ENCODE measurements at places on chromosomes 13 and 19.

DNA sequence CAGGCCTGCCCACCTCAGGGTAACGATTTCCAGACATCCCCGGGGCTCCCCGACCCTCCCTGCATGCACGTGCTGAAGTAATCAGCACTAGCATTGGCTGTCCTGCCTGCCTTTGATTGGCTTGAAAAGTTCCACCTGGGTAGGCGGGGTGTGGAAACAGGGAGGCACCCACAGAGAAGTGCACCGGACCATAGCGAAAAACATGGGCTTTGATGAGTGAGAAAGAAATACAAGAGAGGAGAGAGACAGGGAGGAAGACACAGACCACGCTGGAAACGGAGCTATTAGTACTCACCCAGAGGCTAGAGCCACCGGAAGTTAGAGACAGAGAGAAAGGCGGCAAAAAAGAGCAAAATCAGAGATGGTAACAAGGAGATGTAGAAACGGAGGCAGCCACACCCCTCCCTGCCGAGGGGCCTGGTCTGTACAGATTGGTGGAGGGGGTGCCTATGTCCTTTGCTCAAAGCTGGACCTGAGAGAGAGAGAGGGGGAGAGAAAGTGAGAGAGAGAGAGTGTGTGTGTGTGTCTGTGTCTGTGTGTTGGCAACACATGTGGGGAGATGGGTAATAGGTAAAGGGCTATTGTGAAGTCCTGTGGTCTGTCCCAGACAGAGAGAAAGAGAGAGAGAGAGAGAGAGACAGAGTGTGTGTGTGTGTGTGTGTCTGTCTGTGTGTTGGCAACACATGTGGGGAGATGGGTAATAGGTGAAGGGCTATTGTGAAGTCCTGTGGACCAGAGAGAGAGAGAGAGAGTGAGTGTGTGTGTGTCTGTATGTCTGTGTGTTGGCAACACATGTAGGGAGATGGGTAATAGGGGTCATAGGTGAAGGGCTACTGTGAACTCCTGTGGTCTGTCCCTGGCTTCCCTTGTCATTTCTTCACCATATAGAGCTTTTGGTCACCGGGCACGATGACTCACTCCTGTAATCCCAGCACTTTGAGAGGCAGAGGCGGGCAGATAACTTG, 2.9 kb downstream of the CGB3 start:
- no peak for DNase-seq

DNA sequence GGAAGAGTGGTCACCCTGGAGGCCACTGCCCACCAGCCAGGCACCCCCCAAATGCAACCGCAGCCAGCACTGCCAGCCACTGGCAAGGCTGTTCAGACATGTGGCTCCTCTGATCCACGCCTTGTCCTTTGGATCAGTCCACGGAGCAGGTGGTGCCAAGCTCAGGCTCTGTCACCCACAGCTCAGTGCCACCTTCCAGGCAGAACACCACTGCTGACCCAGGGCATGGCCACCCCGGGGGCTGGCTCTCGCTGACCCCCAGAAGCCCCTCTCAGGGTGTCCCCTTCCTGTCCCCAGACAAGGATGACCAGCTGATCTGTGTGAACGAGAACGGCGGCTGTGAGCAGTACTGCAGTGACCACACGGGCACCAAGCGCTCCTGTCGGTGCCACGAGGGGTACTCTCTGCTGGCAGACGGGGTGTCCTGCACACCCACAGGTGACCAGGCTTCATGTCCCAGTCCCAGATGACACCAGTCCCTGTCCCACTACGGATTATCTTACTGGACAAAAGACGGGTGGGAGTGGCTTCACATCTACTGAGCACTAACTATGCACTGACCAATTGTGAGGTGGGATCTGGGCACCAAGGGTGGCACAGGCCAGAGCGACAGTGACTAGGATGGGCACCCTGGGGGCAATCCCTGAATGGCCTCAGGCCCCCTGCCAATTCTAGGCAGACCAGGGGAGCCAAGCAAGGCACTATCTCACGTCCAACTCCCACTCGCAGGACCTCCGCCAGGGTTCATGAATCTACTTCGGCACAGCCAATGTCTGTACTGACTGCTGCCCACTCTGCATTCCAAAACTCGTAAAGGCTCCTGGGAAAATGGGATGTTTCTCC, 7.0 kb upstream of the F10 start:
- DNase-seq = no peak

- DNase-seq = no peak
Measured at GRCh38 chr13:97316390-97316789, 94.3 kb downstream of the MBNL2 start.

- DNase-seq = no peak
Measured at GRCh38 chr19:35909684-35910035, 1.6 kb upstream of the TYROBP start.

DNA sequence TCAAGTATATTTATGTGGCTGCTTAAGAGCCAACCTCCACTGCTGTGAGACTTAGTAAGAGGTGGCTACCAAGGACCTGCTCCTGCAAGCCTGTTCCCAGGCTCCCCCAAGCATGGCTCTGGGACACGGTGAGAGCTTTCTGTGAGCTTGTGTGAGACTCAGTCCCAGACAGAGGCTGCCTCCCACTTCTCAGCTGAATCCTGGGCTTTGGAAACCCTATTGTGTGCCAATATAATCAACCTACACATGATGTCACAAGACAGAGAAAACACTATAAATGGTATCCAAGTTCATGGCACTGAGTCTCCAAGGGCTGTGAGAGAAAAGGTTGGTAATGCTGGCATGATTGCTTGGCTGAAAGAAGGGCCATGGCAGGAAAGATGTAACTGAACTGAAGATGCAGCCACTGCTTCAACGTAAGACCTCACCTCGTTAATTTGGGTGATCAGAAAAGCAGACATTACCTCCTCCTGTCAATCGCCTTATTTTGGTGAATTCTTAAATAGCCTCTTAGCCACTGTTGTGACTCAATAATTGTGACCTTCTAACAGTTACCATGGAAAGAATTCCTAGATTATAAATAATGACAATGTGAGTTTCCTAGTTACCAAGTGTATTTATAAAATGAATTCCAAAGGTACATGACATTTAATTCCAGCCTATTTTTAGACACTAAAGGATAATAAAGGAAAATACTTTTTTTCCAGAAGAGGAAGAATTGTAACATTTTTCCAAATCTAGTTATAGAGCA, 332.0 kb downstream of the IRS2 start:
- DNase-seq = no peak

DNA sequence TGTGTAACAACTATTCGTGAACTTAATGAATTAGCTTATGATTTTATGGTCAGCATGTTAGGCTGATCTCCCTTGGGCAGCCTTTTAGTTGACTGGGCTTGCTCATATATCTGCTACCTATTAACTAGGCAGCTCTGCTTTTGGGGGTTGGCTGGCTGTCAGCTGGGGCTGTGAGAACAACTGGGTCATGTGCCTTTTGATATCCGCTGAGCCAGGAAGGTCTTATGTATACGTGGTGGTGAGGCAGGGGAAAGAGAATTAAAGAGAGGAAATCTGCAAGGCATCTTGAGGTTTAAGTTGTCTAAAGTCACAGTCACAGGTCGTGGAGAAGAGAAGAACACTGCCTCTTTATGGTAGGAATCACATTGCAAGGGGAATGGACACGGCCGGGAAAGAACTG, 206.9 kb downstream of the LMO7 start:
- no peak for DNase-seq

- DNase-seq = no peak
Measured at GRCh38 chr19:35542209-35542608, 3.2 kb upstream of the TMEM147 start.

GRCh38 chr13:73715114-73715910, 418.9 kb downstream of the KLF12 start:
- DNase-seq = peak; percentile 24

DNA sequence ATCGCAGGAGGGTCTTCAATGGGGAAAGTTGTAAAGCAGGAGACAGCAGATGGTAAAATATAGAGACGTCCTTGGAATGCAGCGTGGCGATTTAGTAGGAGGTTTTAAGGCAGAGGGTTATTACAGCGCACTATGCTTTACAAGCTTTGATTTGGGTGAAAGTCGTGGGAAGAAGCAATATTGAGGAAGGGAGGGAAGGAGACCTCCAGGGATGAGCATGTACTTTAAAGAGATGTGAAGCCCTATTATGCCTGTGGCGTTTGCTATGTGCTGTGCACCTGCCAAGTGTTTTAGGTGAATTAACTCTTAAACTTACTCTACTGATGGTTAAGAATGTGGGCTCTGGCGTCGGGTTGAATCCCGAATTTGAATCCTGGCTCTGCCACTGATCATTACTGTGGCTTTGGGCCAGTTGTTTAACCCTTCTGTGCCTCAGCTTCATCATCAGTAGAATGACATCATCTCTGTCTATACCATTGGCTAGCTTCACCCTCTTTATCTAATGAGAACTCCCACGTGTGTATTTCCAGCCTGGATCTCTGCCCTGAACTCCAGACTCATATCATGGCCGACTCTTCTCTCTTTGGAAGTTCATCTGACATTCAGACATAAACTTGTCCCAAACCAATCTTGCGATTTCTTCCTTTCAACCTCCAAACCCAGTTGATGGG, 583 bp downstream of the CCDC61 start:
- DNase-seq = no peak

- DNase-seq = no peak
Measured at GRCh38 chr19:4374498-4375163, 25.7 kb downstream of the SH3GL1 start.

DNA sequence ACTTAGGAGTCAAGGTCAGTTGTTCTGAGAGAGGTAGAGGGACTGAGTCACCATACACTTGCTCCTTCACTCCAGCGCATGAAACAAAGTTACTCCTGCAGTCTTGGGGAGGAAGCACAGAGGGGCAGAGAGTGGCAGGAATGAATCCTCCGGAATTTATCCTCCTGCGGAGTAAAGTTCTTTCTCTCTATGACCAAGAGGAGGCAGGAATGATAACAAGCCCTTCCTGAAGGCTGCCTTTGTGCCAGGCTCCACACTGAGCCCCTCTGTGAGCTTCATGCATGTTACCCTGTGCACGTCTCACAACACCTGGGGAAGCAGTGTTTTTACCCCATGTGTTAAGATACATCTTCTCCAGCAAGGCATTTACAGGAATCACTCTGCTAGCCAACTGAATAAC, 458.4 kb downstream of the KLF12 start:
- DNase-seq = no peak

DNA sequence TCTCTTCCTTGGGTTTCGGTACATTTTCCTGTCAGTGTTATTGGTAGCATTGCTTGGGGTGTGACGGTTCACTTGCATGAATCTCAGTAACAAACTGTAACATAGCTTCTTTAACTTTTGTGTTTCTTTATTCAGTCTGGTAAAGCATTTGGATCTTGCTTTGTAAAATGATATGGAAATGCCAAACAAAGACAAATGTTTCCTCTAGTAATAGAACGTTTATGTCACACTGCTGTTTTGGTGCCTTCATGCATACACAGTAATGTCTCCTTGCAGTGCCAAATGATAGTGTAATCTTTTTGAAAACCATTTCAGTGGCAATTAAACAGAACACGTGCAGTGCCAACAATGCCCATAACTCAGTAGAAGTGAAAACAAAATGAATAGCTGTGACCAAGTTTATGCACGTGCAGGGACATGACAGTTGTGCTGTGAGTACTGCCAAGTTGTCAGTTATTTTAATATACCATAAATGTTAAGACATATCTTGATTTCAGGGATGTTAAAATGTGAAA, 110.8 kb downstream of the RXFP2 start:
- no peak for DNase-seq

DNA sequence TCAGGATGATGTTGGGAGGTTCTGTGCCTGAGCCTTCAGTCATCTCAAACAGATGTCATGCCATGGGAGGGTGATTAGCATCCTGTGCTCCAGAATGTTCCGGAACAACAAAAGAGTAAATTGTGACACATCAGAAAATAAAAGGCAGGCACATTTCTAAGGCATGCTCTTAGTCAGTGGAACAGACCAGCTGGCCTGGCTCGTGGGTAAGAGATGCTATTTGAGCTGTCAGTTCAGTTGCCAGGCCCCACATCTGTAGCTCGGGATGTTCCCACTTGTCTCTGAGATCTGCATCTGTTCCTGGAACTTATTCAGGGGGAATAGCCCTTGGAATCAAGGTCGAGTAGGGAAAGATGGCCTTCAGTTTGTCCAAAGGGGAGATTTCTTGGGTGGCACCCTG, 26.0 kb downstream of the OLFM4 start:
- DNase-seq = no peak

DNA sequence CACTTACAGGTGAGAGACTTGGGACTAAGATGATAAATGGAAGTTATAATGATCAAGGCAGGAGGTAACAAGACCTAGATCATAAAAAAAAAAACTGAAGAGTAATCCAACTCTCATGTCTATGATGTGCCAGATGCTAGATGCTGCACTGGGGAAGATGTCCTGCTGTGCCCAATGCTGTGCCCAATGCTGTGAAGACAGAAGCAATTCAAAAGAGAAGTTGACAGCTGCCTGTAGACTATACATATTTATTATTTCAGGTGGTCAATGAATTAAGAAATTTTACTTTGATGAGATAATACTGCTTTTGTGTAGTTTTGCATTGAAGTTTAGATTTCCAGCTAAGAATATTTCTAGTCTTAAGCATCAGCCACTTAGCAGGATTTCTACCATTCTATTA, 21.5 kb downstream of the VWA8 start:
- DNase-seq = no peak

- DNase-seq = no peak
Measured at GRCh38 chr19:30540761-30541160, 168.6 kb downstream of the ZNF536 start.

- no peak for DNase-seq
Measured at GRCh38 chr13:83086948-83087347, 795.3 kb downstream of the SLITRK1 start.

- DNase-seq = no peak
Measured at GRCh38 chr19:56299688-56300087, 15.0 kb downstream of the ZSCAN5A start.

- no peak for DNase-seq
Measured at GRCh38 chr19:2469102-2469914, 6.6 kb upstream of the GADD45B start.

DNA sequence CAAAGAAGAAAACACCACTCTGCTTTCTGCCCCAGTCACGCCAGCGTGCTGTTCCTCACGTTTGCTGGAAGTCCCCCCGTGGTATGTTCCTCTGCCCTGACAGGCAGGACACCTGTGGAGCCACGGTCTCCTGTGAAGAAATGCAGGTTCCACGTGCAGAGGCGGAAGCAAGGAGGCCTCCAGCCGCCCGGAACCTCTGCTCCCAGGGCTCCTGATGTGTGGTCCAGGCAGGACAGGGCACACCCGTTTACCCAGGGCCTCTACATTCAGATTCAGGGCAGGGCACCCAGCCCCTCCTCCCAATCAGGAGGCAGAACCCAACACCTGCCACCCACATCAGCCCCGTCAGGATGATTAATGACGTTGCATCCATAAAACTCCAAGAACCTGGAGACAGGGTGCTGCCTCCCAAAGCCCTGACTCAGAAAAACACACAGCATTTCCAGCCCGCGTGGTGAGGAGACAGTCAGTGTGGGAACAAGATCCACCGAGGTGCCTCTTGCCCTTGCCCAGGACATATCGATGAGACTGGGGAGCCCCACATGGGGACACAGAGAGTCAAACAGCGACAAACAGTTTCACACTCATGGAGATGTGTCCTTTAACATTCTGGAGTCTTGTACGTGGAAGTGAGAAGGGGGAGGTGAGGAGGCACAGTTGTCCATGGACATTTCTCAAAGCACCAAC, 76.2 kb downstream of the COL4A1 start:
- no peak for DNase-seq
